T-helper 2 cell treated with Interferon-gamma antibody and Interleukin-4, amounts not matched to agents 5 μg/mL and 100 μg/mL, for 36 hours (primary cell): ENCODE measurements at places on chromosomes 13 and 19.

GRCh38 chr13:92989301-92989700 lies 237.3 kb upstream of the GPC6 start:
- DNase-seq: no peak

DNA sequence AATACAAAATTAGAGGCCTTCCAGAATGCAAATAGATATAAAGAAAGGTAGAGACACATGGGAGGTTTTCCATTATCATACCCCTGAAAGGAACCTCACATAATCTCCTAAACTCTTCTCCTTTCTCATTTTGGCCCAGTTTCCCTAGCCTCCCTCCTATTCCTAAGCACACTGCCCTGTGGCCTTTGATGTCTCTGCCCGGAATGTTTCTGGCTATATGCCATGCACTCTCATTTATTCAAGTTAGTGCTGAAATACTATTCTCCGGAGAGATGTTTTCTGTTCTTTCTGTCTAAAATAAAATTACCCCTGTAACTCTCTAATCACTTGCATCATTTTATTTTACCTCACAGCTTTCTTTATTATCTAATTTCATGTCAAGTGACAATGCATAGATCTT lies 1287.7 kb downstream of the SLITRK5 start:
- DNase-seq: no peak

GRCh38 chr19:31149441-31149941 lies 199.7 kb downstream of the TSHZ3 start:
- no peak for DNase-seq

DNA sequence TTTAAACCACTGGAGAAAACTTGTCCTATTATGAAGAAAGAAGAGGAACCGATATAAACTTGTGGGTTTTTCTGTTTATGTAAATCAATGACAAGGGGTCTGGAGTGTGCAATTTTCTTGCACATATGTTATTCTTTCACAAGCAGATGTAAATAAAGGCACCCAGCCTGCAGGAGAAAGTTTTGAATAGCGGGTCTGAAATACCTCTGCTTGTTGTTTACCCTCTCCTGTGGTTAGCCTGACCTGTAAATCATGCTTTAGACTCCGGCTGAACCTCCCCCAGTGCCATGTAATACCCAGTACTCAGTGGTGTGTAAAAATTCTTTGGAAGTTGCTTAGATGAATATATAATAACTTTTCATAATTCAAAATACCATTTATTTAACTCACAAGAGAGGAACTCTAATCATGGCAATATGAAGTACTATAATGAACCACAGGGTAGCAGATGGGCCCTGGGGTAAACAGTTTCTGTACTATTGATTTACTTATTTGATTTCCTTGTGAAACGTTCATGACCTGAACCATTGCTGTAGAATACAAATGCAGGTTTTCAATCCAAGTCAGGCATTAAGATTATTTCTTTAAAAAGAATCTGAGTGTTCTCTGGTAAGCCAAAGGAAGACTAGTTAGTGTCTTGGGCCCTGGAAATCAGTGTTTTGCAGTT lies 245.1 kb downstream of the LMO7 start:
- no peak for DNase-seq

DNA sequence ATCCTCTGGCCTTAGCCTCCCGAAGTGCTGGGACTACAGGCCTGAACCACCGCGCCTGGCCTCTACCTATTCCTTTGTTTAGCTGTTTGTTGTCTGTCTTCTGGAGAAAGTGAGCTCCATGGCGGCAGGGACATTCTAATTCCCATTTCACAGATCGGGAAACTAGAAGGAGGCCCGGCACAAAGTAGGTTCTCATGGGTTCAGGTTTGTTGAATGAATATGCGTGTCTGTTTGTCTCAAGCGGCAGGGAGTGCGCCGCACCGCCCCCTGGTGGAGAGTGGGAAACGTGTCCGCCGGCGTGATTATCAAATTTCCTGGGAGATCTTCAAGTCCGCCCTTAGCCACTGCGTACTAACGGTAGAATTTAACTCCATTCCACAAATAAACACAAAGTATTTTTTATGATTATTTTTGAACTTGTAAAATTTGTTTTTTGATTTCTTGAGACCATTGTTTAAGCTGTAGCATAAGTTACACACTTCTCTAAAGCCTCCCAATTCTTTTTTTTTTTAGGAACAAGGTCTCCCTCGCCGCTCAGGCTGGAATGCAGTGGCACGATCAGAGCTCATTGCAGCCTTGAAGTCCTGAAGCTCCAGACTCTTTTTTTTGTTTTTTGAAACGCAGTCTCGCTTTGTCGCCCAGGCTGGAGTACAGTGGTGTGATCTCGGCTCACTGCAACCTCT lies 8.9 kb upstream of the CCDC9 start:
- DNase-seq: peak; percentile 75

DNA sequence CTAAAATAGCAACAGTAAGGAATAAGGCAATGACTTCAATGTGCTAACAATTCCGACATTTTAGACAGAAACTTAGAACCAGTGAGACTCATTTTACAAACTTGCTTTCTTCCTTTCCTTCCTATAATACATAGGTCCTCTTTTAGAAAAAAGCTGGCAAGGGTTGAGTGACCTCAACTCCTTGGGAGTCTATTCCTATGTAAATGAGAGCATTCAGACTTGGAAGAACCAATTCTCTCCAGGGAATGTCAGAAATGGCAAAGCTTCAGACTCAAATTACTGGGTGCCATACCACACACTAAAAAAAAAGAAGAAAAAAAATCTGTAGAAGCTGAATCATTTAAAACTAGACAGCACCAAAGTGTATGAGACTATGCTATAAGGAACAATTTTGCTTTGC lies 1328.2 kb downstream of the OLFM4 start:
- no peak for DNase-seq

- DNase-seq: peak; percentile 71
Observed at GRCh38 chr13:30159446-30159839, 147.9 kb downstream of the KATNAL1 start.

- peak; percentile 66 for DNase-seq
Observed at GRCh38 chr19:7869453-7869909, 4.7 kb downstream of the PRR36 start.

DNA sequence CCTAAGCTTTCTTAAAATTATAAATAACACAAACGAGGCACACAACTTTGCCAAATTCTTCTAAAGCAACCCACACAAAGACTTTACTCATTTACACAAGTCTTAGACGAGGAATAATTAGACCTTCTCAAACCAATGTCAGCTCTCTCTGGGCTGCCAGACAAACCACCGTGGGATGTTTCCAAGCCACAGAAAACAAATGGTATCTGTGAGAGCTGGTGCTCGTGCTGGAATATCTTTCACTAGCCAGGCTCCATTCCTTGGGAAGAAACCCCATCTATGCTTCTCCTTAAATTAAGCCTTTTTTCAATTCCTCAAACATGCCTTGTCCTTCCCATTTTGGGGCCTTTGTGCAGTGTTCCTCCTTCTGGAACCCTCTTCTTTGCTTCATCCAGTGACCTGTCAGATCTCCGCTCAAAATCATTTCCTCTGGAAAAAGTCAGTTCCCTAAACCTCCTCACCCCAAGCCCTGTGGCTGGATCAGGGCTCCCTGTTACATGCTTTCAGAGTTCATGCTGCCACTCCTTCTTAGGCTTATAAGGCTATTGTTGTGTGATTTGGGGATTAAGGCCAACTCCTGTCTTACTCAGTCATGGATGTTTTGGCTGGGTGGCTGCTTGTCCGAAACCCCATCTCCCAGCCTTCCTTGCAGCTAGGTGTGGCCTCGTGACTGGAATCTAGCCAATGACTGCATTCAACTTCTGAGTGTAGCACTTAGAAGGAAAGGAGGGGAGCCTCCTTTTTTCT lies 64.2 kb upstream of the GTF2F2 start:
- peak; percentile 17 for DNase-seq

DNA sequence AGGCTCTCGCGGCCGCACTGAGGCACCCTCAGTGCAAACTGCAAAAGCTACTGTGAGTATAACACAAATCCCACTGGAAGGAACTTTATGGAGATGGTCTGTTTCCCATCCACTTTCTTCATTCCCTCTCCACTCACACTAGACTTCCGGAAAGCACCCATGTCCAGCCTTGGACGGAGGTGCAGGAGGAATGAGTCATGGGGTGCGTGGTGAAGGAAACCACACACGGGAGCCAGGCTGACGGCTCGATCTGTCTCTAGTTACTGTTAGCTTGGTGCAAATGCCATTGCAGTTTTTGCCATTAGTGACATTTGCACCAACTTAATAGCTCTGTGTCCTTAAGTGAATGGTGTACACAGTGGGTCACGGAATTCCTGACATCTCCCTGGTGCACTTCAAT lies 14.6 kb downstream of the NLRP8 start:
- no peak for DNase-seq

DNA sequence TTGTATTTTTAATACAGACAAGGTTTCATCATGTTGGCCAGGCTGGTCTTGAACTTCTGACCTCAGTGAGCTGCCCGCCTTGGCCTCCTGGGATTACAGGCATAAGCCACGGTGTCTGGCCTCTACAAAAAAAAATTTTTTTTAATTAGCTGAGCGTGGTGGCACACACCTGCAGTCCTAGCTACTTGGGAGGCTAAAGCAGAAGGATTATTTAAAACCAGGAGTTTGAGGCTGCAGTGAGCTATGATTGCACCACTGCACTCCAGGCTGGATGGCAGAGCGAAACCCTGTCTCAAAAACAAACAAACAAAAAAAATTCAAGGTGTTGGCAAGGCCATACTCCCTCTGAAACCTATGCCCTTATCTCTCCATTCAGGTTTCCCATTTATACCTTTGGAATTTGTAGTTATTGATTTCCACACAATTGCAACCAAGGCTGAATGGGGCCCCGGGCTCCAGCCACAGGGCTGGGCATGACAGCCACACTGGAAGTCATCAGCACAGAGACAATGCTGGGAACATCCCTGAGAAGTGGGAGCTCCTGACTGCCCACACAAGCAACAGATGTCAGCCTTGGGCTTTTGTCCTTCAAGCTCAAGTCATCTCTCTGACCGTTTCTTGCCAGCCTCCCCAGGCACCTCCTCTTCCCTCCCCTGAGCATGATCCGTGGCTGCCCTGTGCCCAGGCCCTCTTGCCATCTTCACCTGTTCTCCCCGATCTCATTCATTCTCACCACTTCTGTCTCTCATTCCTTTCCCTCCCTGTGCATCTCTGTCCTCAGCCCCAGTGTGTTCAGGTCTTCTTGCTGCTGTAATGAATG lies 27.2 kb upstream of the CALM3 start:
- no peak for DNase-seq

GRCh38 chr19:29085206-29085605 lies 127.7 kb downstream of the UQCRFS1 start:
- no peak for DNase-seq

GRCh38 chr19:41595890-41596280 lies 19.9 kb downstream of the CEACAM21 start:
- no peak for DNase-seq

DNA sequence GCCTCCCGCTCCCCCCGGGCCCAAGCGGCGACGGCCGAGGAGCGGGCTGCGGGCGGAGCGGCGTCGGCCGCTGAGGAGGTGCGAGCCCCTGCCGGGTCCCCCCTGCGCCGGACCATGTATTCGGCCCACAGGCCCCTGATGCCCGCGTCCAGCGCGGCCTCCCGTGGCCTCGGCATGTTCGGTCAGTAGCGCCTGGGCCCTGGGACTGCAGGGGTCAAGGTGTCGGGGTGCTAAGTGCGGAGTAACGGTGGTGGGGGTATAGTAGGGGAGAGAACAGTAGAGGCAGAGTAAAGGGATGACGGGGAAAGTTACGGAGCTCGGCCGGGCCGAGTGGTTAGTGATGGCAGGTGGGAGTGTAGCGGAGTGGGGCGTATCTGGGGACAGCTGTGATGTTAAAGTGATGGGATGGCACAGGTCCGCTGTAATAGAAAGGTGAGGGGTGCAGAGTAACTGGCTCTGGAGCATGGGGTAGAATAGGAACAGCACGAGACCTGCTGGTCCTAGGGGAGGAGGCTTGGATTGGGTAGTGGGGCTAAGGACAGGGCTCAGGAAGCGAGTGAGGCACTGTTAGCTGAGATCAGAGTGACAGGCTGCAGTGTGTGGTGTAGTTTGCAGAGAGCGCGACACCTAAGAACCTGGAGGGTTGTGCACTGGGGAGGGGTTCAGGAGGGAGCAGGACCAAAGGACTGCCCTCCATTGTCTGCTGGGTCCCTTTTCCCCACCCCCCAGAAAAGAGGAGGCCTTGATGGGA lies 15.7 kb downstream of the CIC start:
- DNase-seq: no peak

DNA sequence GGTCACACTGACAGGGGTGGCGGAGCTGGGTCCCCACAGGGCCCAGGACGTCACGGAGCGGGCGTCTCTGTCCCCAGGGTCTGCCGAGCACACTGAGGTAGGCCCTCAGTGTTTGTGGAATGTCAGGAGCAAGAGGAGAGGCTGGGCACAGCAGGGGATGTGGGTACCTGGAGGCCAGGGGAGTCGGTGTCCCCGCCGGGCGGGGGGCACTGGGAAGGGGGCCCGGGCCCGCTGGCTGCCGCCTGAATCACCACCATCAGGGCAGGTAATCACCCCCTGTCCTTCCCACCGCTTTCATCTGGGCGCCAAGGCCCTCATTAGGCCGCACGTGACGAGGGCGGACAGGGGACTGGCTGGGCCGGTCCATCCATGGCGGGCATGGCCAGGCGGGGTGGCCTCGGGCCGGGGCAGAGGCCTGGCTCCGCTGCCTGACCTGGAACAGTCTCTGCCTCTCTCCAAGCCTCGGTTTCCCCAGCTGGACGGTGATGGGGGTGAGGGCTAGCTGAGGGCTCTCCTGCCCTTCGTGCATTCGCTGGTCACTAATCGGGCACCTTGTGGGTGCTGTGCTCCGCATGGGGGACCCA lies 1.0 kb downstream of the FGF22 start:
- no peak for DNase-seq

DNA sequence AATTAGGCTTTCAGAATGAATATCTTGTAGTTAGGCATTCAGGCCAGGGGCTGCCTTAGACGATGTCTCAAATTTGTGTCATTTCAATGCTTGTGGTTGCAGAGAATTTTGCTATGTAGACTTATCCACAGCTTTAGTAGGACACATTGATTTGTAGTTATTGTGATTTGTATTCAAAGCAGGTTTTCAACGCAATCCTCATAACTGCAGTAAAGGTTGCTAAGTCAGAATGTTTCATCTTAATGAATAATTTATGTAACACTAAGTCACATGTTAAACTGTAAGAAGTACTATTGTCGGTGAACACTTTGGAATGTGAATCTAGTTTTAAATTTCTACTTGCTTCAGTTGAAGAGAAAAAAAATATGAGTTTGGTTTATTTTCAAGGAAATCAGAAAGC lies 1117.2 kb upstream of the SPRY2 start:
- DNase-seq: no peak

- no peak for DNase-seq
Observed at GRCh38 chr13:21322327-21322965, 136.7 kb downstream of the ZDHHC20 start.

DNA sequence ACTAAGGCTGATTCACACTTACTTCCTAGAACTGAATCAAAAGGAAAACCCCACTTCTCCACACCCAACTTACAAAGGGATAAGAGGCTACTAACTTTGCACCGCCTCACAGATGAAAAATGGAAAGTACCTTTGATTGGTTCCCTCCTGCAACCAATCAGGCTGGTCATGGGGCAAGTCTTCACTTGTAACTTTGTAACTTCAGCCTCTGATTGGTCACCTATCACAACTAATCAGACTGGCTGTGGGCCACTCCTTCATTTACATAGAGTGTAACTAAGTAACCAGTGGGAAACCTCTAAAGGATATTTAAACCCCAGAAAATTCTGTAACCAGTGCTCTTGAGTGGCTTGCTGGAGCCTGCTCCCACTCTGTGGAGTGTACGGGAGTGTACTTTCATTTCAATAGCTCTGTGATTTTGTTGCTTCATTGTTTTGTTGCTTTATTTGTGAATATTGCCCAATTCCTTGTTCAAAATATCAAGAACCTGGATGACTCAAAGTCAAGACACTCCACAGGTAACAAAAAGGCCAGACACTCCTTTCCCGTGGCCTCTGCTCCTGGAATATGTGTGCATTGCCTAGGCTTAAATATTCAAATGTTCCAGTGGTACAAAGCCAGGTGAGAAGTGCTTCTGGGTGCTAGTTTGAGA lies 50.5 kb downstream of the RFC3 start:
- no peak for DNase-seq
